ENCODE measurements at places on chromosomes 5 and 9.

DNA sequence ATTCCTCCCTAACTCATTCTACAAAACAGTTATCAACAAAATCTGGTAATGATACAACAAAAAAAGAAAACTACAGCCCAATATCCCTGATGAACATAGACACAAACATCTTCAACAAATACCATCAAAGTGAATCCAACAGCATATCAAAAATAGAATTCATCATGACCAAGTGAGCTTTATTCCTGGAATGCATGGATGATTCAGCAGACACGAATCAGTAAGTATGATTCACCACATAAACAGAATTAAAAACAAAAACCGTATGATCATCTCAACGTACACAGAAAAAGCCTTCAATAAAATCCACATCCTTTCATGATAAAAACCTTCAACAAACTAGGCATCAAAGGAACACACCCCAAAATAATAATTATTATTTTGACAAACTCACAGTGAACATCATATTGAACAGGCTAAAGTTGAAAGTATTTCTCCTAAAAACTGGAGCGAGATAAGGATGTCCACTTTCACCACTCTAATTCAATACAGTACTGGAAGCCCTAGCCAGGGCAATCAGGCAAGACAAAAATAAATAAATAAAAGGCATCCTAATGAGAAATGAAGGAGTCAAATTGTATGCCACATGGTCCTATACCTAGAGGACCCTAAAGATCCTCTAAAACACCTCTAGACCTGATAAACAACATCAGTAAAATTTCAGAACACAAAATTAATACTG is 305.1 kb upstream of the RGMB start:
- DNase-seq, result no peak

- no peak for DNase-seq
Measured at GRCh38 chr9:113502427-113503034, 39.0 kb downstream of the RGS3 start.

DNA sequence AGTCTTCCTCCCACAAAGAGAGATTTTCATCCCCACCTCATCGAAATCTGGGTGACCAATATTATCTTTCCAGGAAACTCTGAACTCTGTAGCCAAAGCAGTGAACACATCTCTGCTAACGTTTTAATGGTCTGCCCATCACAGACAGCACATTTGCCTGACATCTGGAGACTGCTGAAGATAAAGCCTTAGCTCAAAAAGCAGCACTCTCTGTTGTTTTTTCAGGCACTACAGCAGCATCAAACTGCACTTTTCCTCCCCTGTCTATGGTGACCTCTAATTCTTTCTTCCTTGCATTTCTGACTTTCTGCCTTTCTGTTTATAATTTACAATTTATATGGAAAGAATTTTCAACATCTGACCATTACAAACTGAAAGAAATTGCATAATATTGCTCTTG is 66.8 kb downstream of the RAB3C start:
- no peak for DNase-seq

GRCh38 chr5:124725622-124726258 is 20.7 kb downstream of the ZNF608 start:
- no peak for DNase-seq

DNA sequence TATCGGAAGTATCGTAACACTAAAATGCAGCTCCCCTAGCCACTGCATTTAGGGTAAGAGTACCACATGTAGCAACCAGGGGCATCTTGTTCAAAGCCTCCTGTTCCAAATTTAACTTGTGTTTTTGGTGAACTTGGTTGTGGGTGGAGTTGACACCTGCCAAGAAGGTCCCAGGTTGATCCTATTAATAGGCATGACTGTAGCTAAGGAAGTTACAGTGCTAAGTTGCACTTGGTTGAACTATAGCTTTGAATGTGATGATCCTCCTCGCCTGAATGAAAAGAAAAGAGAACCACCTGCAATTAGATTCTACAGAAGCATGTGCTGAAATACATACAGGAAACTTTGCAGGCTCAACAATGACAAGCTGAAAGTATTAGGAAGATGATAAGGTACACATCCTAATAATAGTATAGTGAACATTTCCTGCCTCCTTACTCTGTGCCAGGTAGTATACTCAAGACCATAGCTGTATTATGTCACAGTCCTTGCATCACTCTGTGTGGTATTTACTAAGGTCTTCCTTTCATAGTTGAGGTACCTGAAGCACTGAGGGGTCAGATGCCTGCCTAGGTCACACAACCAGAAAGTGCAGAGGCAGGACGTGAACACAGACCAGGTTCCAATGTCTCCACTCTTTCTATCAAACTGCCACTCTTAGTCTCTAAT is 64.5 kb upstream of the PIP5K1B start:
- DNase-seq, result no peak

DNA sequence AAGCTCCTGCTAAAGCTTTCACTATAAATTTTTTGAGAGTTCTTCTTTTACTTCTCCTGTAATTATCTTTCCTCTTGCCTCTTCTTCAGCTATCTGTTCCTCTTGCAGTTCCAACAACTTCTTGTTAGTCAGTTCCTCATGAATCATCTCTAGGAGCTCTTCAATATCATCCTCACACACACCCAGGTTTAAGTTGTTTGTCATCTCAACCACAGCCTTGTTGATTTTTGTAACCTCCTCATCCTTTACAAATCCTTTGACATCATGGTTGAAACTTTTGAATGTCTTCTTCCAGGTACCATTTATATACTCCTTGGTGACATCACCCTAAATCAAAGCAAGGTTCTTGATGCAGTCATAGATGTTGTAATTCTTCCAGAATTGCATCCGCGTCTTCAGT is 106.3 kb upstream of the MAMDC2 start:
- DNase-seq, result no peak

DNA sequence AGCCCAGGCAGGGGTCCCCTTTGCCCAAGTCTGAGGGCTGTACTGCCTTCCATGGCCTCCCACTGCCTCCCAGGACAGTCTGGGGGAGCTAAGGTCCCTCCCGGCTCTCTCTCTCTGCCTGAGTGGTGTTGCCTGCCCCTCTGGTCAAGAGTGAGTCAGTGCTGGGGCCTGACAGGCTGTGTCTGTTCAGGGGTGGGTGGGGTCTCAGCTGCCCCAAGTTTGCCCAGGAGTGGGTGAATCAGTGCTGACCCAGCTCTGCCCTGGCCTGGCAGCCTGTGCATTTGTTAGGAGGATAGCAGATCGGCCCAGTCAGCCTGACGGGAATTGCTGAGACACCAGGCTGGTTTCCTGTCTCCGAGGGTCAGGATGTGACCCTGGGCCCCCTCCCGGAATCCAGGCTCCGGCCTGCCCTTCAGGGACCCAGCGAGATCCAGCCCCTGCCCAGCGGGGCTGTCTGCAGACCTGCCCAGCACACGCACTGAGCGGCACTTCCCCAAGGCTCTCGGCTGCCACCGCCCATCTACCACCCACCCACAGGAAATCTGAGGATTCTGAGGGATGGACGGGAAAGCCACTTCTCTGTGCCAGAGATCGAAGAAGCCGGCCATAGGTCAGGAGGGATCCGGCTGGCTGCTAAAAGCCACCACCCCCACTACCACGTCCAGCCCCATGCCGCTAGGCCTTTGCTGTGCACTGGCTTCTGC is 15.9 kb downstream of the ENG start:
- DNase-seq, result peak; percentile 55

GRCh38 chr5:33227247-33227646 is 213.5 kb upstream of the TARS1 start:
- DNase-seq, result no peak

DNA sequence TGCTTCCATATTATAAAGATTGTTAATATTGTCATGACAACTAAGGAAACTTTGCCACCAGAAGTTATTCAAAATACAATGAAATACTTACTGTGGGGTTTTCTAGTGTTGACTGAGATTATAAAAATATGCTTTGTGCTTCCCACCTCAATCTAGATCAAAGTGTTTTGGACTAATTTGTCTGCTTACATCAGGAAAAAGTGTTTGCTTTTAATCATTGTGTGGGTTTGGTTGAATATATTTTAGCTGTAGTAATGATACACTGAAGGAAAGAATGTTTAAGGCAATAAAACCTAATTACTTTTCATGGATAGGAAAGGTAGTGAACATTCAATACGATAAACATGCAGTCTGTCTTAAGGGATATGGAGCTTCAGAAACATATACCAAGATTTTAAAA is 29.8 kb upstream of the MAN2A1 start:
- DNase-seq, result no peak

GRCh38 chr9:113541019-113541900 is 77.7 kb downstream of the RGS3 start:
- DNase-seq, result no peak

GRCh38 chr9:80881320-80881719 is 808.0 kb downstream of the TLE1 start:
- DNase-seq, result no peak

DNA sequence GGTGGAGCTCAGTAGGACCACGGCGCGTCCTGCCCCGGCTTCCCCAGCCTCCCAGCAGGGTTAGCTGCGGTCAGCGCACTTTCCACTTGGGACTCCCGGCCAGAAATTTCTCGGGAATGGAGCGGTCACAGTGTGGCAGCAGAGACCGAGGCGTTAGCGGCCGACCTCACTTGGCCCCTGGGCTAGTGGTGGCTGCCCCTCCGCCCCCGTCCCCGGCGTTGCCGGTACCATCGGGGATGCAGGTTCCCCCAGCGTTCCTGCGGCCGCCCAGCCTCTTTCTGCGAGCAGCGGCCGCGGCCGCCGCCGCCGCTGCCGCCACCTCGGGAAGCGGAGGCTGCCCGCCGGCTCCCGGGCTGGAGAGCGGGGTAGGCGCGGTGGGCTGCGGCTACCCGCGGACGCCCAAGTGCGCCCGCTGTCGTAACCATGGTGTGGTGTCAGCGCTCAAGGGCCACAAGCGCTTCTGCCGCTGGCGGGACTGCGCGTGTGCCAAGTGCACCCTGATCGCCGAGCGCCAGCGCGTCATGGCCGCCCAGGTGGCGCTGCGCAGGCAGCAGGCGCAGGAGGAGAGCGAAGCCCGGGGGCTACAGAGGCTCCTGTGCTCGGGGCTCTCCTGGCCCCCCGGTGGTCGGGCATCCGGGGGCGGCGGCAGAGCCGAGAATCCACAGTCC is 460 bp downstream of the DMRTA1 start:
- peak; percentile 41 for DNase-seq

DNA sequence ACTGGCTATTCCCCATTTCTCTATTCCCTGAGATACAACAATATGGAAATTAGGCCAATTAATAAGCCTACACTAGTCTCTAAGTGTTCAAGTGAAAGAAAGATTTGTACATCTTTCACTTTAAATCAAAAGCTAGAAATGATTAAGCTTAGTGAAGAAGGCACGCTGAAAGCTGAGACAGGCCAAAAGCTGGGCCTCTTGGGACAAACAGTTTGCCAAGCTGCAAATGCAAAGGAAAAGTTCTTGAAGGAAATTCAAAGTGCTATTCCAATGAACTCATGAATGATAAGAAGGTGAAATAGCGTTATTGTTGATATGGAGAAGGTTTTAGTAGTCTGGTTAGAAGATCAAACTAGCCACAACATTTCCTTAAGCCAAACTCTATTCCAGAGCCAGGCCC is 256.2 kb downstream of the ZSWIM6 start:
- DNase-seq, result no peak

GRCh38 chr9:8769153-8769552 is 969.6 kb upstream of the DMAC1 start:
- no peak for DNase-seq

- DNase-seq, result peak; percentile 81
Measured at GRCh38 chr5:132064738-132065331, 4.4 kb downstream of the IL3 start.

- no peak for DNase-seq
Measured at GRCh38 chr9:69223605-69224004, 49.5 kb downstream of the TJP2 start.

- no peak for DNase-seq
Measured at GRCh38 chr5:180171568-180172094, 37.4 kb downstream of the RASGEF1C start.

DNA sequence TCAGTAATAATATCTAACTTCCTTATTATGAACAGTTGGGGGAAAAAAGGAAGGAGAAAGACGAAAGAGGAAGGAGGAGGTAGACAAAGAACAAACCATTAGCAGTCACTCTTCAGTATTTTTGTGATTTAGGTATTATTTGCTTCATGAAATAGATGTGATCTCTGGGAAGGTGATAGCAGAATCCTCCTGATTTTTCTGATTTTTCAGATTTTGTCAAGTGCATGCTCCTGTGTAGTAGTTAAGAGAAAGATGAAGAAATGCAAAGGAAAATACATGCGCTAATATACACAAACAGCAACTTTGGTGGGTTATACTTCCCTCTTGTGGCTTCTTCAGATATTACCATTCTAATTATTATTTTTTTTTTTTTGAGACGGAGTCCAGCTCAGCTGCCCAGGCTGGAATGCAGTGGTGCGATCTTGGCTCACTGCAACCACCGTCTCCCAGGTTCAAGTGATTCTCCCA is 31.6 kb downstream of the LMNB1 start:
- peak; percentile 37 for DNase-seq

GRCh38 chr9:110578575-110579033 is 937 bp downstream of the SVEP1 start:
- no peak for DNase-seq

GRCh38 chr9:124839612-124840299 is 13.5 kb upstream of the WDR38 start:
- DNase-seq, result no peak

- no peak for DNase-seq
Measured at GRCh38 chr5:2326601-2327000, 424.9 kb downstream of the IRX2 start.

DNA sequence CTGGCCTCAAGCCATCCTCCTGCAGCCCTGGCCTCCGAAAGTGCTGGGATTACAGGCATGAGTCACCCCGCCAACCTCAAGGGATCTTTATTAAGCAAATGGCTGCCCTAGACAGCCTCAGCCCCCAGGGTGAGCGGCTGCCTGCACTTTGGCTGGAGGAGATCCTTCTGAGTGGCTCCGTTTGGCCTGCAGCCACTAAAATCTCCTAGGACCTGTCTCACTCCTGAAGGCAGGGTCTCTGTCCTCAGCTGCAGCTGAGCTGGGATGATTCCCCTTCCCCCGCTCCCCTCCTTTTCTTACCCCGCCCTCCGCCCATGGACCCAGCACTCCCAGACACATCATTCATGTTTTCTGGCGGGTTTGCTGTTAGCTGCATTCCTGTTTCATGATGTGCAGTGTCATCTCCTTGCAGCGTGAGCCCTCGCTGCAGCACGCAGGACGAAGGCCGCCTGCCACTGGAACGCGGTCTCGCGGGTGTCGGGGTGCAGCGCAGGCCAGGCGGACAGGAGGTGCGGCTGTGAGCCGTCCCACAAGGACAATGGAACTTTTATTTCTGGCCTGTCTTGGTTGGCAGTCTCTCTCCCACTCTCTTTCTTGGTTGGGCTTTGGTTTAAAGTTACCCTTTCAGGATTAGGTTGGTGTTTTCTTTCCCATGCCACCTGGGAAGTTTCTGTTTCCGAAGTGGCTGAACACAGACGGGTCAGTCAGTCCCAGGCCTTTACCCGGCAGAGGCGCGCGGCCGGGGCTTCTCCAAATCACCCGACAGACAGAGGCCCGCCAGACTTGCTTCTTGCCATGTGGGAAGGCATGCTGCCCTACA is 137.1 kb downstream of the FOXD1 start:
- DNase-seq, result no peak

DNA sequence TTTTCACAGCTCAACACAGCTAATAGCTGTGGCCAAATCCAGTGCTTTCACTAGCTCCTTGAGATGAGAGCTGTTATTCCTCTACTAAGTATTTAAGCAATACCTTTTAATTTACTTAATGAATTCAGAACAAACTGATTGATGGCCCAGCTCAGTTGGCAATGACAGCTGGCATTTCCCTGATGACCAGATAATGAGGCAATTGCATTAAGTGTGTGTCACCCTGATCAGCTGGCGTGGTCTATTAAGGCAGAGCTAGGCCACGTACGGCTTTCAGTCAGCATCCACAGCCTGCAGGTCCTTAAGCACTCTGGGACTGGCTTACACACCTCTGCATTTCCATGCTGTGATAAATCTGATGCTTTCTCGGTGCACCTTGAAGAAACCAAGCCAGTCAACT is 34.4 kb downstream of the TTLL11 start:
- no peak for DNase-seq

GRCh38 chr5:53350368-53350767 is 130.1 kb upstream of the FST start:
- DNase-seq, result no peak
